ENCODE measurements at places on chromosomes 5 and 9. TPM values are rescaled to one million over a fixed set of nuclear protein-coding genes. Genes with fewer than 3 reads are reported as not detected.

GRCh38 chr9:33446240-33446945 lies 1.0 kb downstream of the AQP3 start:
- H3K4me3 ChIP-seq: peak overlapping the region; percentile 67
- no peaks in the 10 kb centered on the region for H3K36me3 ChIP-seq
- H3K4me1 ChIP-seq: peaks cover 14% of the 10 kb centered on the region
- DNase-seq: no peak

DNA sequence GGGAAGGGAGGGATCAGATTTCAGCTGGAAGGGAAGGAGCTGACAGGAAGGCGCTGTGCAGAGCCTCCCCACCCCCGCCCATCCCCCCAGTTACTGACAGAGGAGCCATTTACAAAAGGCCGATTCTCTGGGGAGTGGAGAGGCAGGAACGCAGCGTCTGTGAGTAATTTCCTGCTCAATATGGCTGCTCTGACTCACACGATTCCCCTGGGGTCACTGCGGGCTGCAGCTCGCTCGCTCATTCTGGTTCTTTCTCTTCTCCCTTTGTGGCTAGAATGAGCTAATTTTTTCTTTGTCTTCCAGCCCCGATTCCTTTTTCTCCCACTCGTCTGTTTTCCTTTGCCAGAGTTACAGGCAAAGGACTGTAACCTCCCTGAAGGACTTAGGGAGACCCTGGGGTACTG lies 28.8 kb downstream of the PTPA start:
- H3K27ac ChIP-seq: peak overlapping the region; percentile 98
- peaks cover 49% of the 10 kb centered on the region for H3K36me3 ChIP-seq
- peaks cover 58% of the 10 kb centered on the region for H3K4me1 ChIP-seq
- no peaks in the 10 kb centered on the region for H3K27me3 ChIP-seq

DNA sequence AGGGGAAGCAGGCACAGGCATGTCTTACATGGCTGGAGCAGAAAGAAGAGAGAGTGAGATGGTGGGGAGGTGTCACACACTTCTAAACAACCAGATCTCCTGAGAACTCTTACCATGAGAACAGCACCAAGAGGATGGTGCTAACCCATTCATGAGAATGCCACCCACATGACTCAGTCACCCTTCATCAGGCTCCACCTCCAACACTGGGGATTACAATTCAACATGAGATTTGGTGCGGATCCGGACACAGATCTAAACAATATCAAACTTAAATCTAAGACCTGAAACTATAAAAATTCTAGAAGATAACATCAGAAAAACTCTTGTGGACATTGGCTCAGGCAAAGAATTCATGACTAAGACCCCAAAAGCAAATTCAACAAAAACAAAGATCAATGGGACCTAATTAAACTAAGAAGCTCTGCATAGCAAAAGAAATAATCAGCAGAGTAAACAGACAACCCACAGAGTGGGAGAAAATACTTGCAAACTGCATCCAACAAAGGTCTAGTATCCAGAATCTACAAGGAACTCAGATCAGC lies 65.4 kb downstream of the SPATA31C2 start:
- H3K27ac ChIP-seq: no peak overlapping the region
- H3K4me3 ChIP-seq: no peak overlapping the region
- peaks cover 29% of the 10 kb centered on the region for H3K27me3 ChIP-seq
- H3K36me3 ChIP-seq: no peaks in the 10 kb centered on the region

DNA sequence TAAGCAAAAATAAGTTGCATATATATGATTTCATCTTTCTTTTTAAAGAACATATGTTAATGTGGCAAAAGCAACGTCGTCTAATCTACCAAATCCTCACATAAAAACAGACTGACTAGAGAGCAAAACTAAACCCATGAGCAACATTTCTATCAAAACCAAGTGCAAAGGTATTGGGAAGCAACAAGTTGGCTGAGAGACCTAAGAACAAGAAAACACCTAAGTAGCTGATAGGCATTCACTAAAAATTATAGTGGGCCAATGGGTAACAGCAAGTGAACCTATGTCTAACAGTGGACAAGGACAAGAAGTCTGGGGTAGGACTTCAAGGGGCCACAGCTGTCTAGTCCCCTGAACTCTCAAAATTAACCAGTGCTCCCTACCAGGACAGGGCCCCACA lies 130.1 kb downstream of the SIL1 start:
- peaks cover 29% of the 10 kb centered on the region for H3K4me1 ChIP-seq
- H3K36me3 ChIP-seq: no peaks in the 10 kb centered on the region
- no peak overlapping the region for H3K27ac ChIP-seq
- no peaks in the 10 kb centered on the region for H3K27me3 ChIP-seq

IL33 gene
- total RNA-seq: 9.7 TPM

- no peaks in the 10 kb centered on the region for H3K36me3 ChIP-seq
- no peaks in the 10 kb centered on the region for H3K4me1 ChIP-seq
- no peaks in the 10 kb centered on the region for H3K27me3 ChIP-seq
- no peak for DNase-seq
- no peak overlapping the region for H3K27ac ChIP-seq
Observed at GRCh38 chr9:135683401-135684034, 15.8 kb downstream of the SOHLH1 start.

ACTBL2 gene
- not detected for total RNA-seq

GRCh38 chr5:35816881-35817521 lies 39.7 kb upstream of the IL7R start:
- no peak for DNase-seq
- H3K4me3 ChIP-seq: no peak overlapping the region
- no peaks in the 10 kb centered on the region for H3K4me1 ChIP-seq
- H3K27ac ChIP-seq: no peak overlapping the region

AFAP1L1 gene
- 21.0 TPM for total RNA-seq

FRMD3 gene
- total RNA-seq: 41.0 TPM

KIF4B gene
- 0.09 TPM for total RNA-seq

CCL27 gene
- total RNA-seq: not detected

- no peak overlapping the region for H3K27ac ChIP-seq
- DNase-seq: no peak
- no peaks in the 10 kb centered on the region for H3K4me1 ChIP-seq
- no peaks in the 10 kb centered on the region for H3K36me3 ChIP-seq
- no peaks in the 10 kb centered on the region for H3K27me3 ChIP-seq
Observed at GRCh38 chr5:59819806-59820205, 73.7 kb downstream of the PDE4D start.

DNA sequence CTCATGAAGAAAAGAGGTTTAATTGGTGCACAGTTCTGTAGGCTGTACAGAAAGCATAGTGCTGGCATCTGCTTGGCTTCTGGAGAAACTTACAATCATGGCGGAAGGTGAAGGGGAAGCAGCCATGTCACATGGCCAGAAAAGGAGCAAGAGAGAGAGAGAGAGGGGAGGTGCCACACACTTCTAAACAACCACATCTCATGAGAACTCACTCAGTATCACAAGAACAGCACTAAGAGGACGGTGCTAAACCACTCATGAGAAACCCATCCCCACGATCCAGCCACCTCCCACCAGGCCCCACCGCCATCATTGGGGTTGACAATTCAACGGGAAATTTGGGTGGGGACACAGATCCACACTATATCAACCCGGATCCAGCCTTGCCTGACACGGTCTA lies 28.8 kb upstream of the IER5L start:
- no peak overlapping the region for H3K27ac ChIP-seq
- no peaks in the 10 kb centered on the region for H3K27me3 ChIP-seq
- DNase-seq: no peak
- H3K4me1 ChIP-seq: no peaks in the 10 kb centered on the region

DNA sequence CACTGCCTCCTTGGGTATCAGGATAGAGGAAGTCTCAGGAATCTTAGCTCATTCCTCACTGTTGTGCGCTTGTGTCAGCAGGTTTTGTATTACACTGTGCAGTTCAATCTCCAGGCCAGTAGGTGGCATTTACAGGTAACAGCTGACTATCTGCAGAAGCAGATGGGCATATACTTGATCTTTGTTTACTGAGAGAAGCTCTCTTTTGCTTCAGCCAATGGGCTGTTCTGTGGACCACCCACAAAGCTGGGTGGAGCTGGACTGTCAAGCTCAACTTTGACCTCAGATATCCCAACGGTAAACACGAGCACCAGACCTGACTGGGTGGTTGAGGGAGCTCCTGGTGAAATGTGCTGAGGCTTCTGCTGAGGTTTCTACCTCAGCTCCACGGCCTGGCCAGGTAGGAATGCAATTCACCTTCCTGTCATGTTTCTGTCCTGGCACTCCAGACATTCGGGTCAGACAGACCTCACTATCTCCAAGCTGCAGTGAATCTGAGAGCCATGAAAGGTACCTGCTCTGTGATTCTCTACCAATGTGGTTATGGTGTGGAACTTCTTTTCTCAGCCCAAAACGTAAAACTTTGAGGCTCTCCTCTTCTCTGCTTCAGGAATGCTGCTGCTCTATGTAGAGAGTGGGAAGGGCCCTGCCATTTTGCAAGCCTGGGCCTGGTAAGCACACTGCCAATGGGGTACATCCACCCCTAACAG lies 167.9 kb upstream of the ACTBL2 start:
- no peak overlapping the region for H3K27ac ChIP-seq
- H3K4me1 ChIP-seq: peaks cover 11% of the 10 kb centered on the region

DNA sequence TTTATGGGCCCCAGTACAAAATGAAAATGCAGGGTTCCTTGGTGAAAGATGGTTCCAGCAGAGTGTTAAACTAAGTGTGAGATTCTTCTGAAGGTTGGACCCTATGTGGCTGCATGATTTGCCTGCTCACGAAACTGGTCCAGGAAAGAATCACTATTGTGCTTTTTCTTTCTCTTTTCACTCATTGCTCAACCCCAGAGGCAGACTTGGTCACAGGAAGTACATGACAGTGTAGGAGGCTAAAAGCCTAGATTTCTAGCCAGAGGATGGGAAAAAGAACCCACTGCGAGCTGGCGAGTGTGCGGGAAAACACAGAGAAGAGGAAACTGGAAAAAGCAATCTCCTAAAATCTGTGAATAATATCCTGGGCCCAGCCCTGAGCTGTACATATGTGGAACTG lies 18.6 kb downstream of the SLC36A2 start:
- no peak overlapping the region for H3K27ac ChIP-seq
- no peaks in the 10 kb centered on the region for H3K27me3 ChIP-seq
- no peaks in the 10 kb centered on the region for H3K4me1 ChIP-seq
- peaks cover 2% of the 10 kb centered on the region for H3K36me3 ChIP-seq

GRCh38 chr9:15578714-15579113 lies 25.9 kb downstream of the CCDC171 start:
- DNase-seq: no peak
- H3K4me3 ChIP-seq: no peak overlapping the region
- H3K27ac ChIP-seq: no peak overlapping the region
- H3K4me1 ChIP-seq: peaks cover 5% of the 10 kb centered on the region
- H3K27me3 ChIP-seq: no peaks in the 10 kb centered on the region
- no peaks in the 10 kb centered on the region for H3K36me3 ChIP-seq

NIM1K gene
- total RNA-seq: 0.24 TPM

- no peak overlapping the region for H3K4me3 ChIP-seq
- no peak for DNase-seq
- no peaks in the 10 kb centered on the region for H3K36me3 ChIP-seq
- H3K4me1 ChIP-seq: no peaks in the 10 kb centered on the region
- H3K27me3 ChIP-seq: no peaks in the 10 kb centered on the region
Observed at GRCh38 chr5:135694012-135694411, 115.2 kb upstream of the CXCL14 start.

DNA sequence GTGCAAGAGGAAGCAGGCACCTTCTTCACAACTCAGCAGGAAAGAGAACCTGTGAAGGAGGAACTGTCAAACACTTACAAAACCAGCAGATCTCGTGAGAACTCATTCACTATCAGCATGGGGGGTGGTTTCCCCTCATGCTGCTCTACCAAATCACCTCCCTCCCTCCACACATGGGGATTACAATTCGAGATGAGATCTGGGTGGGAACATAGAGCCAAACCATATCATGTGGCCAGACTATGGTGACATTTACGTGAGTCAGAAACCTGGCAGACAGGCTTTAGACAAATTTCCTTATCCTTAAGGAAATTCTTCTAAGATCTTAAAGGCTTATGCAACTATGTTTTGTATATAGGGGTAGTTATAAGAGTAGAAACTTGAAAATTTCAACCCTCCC lies 8.7 kb upstream of the AOPEP start:
- H3K4me3 ChIP-seq: no peak overlapping the region
- DNase-seq: no peak
- no peaks in the 10 kb centered on the region for H3K27me3 ChIP-seq
- H3K36me3 ChIP-seq: no peaks in the 10 kb centered on the region
- no peak overlapping the region for H3K27ac ChIP-seq

GRCh38 chr9:120921661-120922181 lies 4.9 kb downstream of the TRAF1 start:
- H3K4me1 ChIP-seq: peaks cover 2% of the 10 kb centered on the region
- no peak for DNase-seq
- H3K36me3 ChIP-seq: no peaks in the 10 kb centered on the region
- no peak overlapping the region for H3K4me3 ChIP-seq

- no peaks in the 10 kb centered on the region for H3K4me1 ChIP-seq
- no peaks in the 10 kb centered on the region for H3K36me3 ChIP-seq
- H3K4me3 ChIP-seq: no peak overlapping the region
- H3K27ac ChIP-seq: no peak overlapping the region
- H3K27me3 ChIP-seq: no peaks in the 10 kb centered on the region
- DNase-seq: no peak
Observed at GRCh38 chr5:124849774-124850173, 103.3 kb upstream of the ZNF608 start.

DNA sequence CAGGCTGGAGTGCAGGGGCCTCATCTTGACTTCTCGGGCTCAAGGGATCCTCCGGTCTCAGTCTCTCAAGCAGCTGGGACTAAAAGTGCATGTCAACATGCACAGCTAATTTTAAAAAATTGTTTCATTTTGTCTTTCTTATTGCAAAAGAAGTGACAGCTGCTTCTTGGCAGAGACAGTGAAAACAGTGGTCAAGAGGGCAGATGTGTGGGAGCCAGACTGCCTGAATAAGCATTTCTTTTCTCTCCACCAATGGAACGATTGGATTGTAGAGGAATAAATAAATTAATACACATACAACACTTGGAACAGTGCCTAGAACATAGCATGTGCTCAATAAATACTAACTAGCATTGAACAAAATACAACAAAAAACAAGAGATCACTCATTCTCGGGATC lies 27.4 kb upstream of the KIF4B start:
- H3K36me3 ChIP-seq: no peaks in the 10 kb centered on the region
- no peak overlapping the region for H3K27ac ChIP-seq
- H3K27me3 ChIP-seq: no peaks in the 10 kb centered on the region
- H3K4me3 ChIP-seq: no peak overlapping the region

DNA sequence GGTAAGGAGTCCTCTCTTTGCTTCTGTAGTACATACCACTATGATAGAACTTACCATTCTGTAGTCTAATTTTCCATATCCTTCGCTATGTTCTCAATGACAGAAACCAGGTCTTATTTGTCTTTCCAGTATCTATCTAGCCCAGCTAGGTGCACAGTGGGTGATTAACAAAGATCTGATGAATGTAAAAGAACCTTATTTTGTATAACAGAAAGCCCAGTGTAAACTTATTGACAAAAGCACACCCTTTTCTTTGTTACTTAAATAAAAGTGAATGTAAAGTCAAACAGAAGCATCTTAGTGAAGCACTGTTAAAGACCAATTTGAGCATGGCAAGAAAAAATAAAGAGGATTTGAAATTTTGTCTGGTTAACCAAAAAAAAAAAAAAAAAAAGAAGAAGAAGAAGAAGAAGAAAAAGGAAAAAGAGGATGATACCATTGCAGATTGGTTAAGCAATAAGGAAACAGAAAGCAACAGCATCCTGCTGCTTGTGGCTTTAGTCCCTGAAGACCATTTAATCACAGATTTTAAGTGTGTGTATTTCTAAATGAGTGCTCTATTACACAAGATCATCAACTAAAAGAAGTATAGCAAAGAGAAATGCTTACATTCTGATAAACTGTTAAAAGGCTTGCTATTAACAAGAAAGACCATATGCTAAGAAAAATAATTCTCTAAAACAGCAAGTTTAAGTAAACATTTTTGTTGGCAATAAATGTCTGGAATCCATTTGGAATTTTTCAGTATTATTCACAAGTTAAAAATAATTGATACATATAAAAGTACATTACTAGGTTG lies 21.2 kb downstream of the MEGF9 start:
- H3K27me3 ChIP-seq: no peaks in the 10 kb centered on the region
- H3K36me3 ChIP-seq: no peaks in the 10 kb centered on the region
- H3K4me1 ChIP-seq: peaks cover 20% of the 10 kb centered on the region
- no peak for DNase-seq
- no peak overlapping the region for H3K27ac ChIP-seq
- H3K4me3 ChIP-seq: no peak overlapping the region

ADAMTS6 gene
- total RNA-seq: 0.24 TPM

All from psoas muscle (tissue), 8 donors.